NCI-H2029 treated with DMSO at 0.1 percent for 48 hours (cell line): ENCODE measurements at places on chromosomes 12 and 14.

- DNase-seq: no peak
Observed at GRCh38 chr14:59776468-59776867, 94.1 kb downstream of the RTN1 start.

DNA sequence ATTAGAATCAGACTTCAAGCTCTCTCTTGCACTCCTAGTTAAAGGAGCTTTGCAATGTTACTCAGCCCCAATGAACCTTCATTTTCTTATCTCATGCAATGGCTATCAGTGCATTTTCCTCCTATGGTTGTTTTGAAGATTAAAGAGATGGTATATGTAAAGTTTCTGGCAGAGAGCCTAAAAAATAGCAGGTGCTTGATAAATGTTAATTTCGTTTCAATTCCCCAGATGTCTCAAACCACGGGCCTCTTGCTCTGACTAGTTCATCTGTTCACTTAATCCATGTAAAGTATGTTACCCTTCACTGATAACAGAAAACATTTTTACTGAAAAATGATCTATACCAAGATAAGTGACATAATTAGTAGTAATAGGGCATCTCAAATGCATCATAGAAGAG, 735.4 kb upstream of the USP15 start:
- DNase-seq: no peak

- no peak for DNase-seq
Observed at GRCh38 chr12:47901718-47902093, 3.1 kb downstream of the VDR start.

GRCh38 chr12:127429551-127430285, 837.3 kb upstream of the TMEM132C start:
- no peak for DNase-seq

DNA sequence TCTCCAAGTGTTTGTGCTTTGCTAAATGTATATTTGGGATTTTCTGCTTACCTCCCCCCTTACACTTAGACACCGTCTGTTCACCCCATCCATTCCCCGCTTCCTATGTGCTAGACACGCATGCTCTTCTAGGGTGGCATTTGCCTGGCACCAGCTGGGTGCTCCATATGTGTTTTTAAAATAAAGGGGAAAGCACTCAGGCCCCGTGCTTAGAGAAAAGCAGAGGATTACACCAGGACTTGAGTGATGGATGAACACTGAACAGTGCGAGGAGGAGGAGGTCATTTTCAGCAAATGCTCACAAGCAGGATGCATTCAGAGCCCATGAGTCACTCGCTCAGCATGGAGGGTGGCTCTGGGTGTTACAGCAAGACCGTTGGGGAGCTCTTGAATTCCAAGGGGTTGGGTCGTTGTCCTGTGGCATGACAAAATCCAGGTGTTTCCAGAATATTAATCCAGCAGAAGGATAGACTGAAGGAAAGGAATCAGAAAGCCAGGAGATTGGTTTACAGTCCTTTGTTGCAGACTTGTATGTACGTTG, 2.9 kb upstream of the BDKRB1 start:
- no peak for DNase-seq

DNA sequence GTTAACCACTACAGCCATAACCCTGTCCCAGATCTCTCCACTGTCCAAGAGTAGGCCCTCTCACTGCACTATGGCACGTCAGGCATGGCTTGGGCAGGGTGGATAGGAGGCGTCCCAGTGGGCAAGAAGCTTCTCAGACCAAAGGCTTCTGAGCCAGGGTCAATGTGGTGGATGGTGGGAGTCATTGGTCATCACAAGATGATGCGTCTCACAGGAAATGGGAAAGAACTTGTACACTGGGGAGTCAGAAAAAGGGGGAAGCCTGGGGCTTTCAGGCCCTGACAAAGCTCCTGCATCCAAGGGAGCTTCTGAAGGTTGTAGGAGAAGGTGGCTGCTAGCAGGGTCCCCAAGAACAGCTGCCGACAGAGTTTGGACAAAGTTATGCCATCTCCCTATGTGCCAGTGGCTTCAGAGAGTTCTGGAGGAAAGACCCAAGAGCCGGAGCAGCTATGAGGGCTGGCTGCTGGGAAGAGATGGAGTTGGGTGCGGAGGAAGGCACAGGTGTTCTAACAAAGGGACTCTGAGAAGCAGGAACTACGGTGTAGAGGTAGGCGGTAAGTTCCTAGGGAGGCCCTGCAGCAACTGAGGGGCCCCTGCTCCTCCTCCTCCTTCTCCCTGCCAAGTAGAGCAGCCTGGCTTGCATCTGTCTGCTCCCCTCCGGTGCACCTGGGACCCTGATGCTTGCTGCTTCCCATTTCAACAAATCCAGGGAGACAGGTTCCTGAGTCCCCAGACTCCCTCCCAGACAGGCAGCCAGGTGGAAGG, 81.1 kb downstream of the ARL6IP4 start:
- no peak for DNase-seq

DNA sequence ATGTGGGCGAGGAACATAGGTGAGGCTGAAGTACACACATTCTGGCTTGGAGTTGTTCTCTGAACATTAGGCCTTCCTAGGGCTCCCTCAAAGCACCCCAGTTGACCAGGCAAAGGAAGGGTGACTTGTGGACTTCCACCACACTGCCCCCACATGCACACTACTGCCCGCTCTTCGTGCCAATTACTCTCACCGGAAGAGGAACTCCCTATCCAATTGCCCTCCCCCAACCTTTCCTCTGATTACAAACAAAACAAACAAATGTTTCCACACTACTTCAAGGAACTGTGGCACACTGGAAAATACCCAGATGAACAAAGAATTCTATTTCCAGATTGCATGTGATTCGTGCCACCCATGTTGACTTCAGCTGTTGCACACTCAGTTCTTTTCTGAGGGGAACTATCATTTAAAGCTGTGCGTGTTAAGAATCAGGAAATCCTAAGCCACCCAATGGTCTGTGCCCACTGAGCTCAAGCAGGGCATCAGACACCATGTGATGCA, 139.3 kb downstream of the SSPN start:
- no peak for DNase-seq

DNA sequence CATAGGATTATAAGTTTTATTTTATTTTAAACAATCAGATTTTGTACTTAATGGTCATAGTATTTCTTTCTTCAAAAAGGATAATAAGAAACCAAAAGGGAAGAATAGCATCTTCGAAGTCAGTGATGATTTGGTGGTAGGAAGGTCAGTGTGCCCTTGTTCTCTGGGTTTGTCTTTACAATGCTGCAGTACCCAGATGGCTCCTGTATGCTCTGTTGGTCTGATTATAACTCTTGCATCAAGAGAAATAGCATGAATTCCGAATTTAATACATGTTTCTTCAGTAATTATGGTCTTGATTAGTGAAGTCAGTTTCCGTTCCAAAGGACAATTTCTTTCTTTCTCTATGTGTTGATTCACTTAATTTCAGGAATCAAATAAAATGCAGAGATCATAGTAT, 180.2 kb downstream of the TMTC2 start:
- DNase-seq: no peak

- DNase-seq: no peak
Observed at GRCh38 chr12:66903782-66904396, 225.0 kb upstream of the GRIP1 start.

- DNase-seq: no peak
Observed at GRCh38 chr14:43755707-43756106, 751.4 kb downstream of the FSCB start.

DNA sequence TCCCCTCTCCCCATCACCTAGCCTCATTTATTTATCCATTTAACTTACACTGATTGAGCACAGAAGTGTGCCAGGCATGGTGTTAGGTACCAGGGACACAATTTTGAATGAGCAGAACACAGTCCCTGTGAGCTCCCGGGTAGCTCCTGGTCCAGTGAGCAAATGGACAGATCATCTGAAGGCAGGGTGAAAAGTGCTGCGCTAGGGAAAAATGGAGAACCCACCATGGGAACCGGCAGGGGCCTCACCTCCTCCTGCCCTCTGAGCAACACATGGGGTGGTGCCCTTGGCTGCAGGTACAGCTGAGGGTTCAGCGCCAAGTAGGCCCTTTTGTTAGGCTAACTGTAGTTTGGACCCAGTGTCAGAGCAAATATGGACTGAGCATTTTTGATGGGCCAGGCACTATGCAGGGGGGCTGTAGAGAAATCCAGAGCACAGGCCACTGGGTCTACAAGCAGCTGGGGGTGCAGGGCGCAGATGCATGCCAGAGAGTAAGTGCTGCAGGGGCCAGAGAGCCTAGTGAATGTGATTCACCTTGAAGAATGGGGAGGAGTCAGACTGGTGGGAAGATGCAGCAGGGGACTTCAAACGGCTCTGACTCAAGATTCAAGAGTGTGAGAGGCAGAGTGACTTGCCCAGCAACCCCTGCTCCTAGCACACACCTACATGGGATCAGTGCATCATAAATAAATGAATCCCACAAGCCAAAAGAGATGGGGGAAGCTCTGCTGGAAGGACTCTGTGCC, 28.2 kb downstream of the LTBP2 start:
- DNase-seq: no peak

GRCh38 chr14:95033682-95034632, 123.4 kb downstream of the DICER1 start:
- no peak for DNase-seq

DNA sequence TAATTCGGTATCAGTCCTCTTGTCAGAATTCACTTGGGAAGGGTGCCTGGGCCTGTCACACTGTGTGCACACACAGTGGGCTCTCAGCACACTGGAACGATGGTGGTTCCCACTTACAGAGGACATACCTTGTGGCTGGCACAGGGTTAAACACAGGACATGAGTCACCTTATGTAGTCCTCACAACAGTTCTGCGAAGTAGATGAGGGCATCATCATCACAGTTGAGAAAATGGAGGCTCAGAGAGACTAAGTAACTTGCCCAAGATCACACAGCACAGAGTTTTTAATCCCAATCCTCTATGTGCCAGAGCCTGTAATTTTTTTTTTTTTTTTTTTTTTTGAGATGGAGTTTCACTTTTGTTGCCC, 90.7 kb downstream of the NINJ2 start:
- DNase-seq: no peak

GRCh38 chr14:99892406-99892805, 99.2 kb downstream of the EML1 start:
- no peak for DNase-seq

DNA sequence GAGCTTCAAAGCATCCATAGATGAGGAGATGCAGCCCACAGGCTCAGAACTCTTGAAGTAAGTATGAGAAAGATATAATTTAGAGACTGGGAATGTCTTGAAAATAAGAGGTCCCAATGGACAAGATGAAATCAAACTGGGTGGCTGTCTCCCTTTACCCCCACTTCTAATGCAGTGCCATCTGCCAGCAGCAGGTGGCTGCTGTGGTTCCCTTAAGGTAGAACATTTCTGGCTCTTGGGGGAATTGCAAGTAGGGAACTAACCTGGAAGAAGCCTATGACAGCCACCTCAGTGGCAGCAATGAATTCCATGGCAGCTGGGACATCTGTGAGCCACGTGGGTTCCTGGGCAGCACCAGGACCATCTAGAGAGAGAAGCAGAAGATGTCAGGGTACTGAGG, 648 bp downstream of the ERP27 start:
- DNase-seq: no peak

DNA sequence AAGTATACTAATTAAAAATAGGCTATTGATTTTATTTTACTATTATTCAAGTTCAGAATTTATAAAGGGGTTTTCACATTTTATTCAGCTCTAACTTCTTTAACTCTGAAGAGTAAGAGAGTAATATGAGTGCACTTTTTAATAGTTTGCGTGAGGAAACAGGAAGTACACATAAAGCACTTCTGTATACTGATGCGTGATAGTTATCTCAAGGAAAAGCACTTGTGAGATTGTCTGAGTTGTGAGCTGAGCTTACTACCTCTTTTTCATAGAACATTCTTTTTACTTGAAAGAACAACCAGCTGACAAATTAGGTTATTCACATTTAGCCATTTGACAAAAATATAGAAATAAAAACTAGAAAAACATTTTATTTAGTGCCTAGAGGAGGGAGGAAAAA, 1.9 kb downstream of the RAD51AP1 start:
- DNase-seq: no peak

DNA sequence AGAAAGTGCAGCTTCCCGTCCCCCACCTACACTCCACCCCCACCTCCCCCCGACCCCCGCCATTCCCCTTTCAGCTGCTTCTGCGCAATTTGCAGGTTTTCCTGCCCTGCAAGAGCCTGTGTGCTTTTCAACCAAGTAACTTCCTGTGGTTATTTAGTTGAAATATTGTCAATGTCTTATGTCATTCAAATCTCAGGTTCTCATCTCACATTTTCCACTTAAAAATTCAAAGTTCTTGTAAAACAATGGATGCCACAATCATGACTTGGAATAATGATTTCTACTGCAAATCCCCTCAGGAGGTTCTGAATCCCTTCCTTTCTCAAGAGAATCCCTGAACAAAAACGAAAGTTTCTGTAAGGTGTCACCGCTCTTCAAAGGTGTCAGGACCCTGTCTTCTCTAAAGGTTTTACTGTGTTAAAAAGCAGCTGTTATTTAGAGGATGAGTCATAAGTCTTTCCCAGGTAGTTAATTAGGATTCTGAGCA, 31.6 kb downstream of the WBP11 start:
- DNase-seq: no peak

- no peak for DNase-seq
Observed at GRCh38 chr12:132076711-132077110, 67.4 kb downstream of the DDX51 start.

DNA sequence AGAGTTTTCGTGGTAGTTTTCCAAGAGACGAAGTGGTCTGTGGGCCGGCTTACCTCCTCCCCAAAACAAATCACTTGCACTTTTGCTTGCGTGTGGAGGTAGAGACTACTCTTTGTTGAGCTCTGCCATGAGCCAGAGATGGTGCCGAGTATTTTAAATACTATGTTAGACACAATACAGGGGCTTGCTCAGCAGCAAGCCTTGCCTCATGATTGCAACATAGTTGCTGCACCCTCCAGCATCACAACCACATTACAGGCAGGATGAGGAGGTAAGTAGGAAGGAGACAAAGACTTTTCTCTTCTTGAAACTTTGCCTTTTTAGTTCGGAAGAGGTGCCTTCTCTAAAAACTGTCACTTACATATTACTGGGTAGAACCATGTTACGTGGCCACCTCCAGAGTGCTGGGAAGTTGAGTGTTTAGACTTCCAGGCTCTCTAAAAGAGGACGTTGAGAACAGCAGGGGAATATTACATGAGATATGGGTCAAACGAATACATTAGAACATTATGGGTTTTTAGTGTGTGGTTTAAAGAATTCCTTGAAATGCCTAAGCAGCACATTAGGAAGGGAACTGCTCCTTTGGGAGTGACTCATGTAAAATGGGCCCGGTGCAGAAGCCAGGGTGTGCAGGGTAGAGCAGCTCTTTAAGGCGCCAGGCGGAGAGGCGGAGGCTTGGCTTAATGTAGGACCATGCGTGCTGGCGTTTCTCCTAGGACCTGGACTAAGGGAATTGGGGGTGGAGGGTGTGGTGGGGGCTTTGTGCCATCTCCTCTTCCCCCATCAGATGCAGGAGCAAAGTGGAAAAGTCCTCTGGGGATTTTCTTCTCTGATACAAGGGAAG, 110.6 kb upstream of the PRMT8 start:
- DNase-seq: no peak

- no peak for DNase-seq
Observed at GRCh38 chr12:120961604-120962531, 16.5 kb upstream of the HNF1A start.
